Head of caudate nucleus (tissue), 42 donors: ENCODE measurements at places on chromosomes 6 and 20.

- no peak for DNase-seq
Observed at GRCh38 chr6:119186490-119186889, 108.0 kb upstream of the FAM184A start.

- DNase-seq, result peak; percentile 60
Observed at GRCh38 chr20:63351811-63352591, 9.1 kb downstream of the CHRNA4 start.

- peak; percentile 98 for DNase-seq
Observed at GRCh38 chr6:134174672-134175531, 122.5 kb upstream of the SLC2A12 start.

DNA sequence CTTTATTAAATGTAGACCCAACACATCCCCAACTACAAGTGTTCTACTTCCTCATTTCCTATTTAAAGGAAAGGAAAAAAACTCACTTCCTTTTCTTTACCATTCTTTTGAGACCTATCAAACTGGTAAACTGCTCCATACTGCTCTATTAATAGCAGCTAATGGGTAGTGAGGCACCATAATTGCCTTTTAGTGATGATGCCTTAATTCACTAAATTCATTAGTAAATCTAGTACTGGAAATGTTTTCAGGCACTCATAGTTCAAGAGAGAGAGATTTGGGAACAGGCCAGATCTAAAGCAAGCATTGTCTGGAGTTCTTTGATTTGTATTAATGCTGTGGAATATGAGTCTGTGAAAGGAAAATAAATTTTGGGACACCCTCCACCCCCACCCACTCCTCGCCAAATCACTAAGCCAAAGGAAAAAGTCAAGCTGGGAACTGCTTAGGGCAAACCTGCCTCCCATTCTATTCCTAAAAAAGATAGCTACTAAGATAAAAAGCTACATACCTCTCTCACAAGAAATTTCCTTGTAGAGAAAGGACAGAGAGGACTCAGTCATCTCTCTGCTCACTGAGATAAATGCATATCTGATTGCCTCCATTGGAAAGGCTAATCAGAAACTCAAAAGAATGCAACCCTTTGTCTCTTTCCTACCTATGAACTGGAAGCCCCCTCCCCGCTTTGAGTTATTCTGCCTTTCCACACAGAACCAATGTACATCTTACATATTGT is 13.6 kb upstream of the IBTK start:
- DNase-seq, result no peak

DNA sequence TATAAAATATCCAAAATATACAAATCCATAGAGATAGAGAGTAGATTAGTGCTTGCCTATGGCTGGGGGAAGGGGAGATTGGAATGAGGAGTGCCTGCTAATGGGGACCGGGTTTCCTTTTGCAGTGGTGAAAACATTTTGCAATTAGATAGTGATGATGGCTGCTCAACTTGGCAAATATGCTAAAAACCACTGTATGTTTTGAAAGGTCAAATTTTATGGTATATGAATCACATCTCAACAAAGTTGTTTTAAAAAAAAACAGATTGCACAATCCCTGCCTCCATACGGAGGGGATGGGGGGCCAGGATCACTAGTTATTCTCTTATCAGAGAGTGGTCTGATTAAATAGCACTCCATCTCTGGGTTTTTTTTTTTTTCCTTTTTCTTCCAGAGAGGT is 76.9 kb upstream of the RIPOR2 start:
- no peak for DNase-seq

GRCh38 chr6:113018351-113019151 is 671.4 kb downstream of the RFPL4B start:
- no peak for DNase-seq

DNA sequence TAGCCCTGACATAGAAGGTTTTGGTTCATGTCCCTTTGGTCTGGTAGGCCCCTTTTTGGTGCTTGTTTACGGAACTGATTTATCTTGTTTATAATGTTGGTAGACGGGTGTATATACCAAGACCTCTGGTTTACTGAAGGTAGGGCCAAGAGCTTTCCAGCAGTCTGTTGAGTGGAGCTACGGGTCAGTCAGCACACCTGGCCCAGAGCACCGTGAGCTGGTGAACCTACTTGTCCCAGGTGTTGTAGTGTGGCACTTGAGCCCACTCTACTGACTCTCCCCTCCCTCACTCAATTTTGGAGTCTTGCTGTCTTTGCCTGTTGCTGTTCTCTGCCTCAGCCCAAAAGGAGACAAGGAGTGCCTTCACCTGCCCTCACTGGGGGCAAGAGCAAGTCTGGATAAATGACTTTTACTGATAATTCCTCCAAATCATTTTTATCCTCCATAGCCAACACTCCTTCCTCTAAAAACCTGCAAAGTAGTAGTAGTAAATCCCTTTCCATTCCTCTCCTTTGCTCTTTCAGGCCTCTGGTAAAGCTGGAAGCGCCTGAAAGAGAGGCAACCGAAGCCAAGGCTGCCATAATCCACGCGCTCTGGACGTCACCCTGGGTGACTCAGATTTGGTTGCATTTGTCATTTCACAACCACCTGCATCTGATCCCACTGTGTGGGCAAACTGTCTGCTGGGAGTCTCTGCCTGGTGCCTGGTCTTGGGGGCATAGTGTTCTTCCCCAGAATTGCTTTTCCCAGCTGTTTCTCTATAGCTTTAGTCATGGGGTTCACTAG is 22.2 kb downstream of the RREB1 start:
- DNase-seq, result no peak

DNA sequence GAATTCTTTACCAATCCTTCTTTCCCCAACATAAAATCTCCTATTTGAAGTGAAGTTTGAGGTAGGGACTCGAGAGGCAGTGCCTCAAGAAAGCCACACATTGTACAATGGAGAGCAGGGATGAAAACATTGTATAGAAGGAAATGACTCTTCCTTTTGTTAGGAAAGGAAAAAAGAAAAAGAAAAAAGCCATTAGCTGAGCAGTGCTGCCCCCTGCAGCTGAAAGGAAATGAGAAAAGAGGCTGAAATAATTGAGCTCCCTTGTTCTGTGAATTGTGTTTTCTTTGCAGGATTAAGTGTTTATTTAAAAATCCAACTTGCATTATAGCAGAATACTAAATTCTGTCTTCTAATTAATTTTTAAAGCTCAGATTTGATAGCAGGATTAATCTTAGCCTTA is 162.9 kb upstream of the SASH1 start:
- peak; percentile 61 for DNase-seq

DNA sequence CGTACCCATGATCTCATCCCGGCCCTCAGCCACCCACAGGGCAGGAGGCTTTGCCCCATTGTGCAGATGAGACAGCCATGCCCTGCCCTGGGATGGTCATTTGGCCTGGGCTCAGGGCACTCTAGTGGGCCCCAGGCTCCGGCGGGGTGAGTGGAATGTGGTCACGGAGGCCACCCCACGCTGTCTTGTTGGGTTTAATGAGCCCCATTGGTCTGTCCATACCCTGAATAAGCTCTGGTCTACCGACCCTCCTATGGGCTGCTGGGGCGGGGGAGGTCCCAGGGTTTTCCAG is 50.6 kb downstream of the FGD2 start:
- DNase-seq, result no peak

- peak; percentile 20 for DNase-seq
Observed at GRCh38 chr20:6765469-6766058, 1.9 kb upstream of the BMP2 start.

DNA sequence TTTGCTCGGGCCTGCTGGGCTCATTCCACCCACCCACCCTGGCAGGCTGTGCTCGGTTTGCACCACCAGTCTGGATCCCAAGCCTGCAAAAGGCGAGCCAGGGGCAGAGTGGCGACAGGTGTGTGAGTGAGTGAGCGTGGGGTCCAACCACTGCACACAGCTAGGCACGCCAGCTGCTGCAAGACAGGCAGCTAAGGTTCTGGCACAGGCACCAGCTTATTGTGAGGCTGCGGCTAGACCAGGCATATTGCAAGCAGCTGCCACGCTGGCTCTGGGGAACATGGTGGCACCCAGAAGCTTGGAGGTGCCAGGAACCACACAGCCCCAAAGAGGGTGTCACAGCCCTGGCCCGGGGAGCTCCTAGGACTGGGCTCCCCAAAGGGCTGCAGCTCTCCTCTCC is 205.1 kb downstream of the ANKRD60 start:
- DNase-seq, result no peak

DNA sequence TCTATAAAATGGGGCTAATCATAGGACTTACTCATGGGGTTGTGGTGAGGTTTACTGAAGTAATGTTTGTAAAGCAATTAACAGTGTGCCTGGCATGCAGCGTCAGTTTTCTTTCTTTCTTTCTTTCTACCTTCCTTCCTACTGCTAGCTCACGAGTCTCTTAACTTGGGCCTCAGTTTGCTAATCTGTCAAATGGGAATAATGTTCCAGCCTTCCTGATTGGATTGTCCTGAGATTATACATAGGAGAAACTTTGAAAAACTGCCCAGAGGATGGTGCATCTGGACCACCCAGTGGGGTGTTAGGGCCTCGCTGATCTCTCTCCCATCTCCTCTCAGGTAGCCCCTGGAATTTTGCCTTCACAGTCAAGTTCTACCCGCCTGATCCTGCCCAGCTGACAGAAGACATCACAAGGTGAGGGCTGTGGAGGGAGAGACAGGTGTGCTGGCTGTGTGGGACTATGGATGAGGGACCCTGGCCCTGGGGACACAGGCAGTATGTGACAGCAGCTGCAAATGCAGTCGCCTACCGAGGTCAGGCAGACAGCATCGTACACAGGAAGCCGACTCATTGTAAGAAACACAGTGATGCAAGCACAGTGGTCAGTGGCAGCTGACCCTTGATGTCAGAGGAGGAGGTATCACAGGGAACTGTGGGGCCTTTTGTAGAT is 27.5 kb downstream of the EPB41L1 start:
- no peak for DNase-seq

DNA sequence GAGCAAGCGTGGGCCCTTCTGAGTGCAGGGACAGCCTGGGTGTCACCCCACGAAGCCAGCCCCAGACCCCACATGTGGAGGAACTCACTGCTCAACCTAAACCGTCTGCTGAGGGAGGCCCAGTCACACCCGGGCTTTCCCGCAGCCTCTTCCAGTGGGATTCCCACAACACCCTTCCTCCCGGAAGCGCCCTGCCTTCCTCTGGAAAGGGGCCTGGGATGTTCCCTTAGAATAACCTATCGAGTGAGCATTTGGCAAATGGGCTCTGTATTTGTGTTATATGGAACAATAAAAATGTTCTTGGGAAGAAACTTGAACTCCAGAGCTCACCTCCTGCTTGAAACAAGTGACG is 100.0 kb upstream of the DUSP22 start:
- DNase-seq, result no peak

DNA sequence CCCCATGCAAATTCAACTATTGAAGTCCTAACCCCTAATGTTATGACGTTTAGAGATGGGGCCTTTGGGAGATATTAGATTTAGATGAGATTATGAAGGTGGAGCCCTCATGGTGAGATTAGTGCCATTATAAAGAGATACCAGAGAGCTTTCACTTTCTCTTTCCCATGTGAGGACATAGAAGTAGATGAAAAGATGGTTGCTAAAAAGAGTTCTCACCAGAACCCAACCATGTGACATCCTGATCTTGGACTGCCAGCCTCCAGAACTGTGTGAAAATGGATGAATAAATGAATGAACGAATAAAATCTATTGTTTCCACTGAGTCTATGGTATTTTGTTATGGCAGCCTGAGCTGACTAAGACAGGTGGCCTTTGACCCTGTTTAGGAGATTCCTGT is 50.6 kb upstream of the FBXO30 start:
- no peak for DNase-seq

- DNase-seq, result no peak
Observed at GRCh38 chr6:158697811-158698210, 48.0 kb downstream of the SYTL3 start.

- peak; percentile 42 for DNase-seq
Observed at GRCh38 chr6:64012351-64013001, 376.9 kb downstream of the PHF3 start.

- DNase-seq, result no peak
Observed at GRCh38 chr6:143744551-143745165, 66.9 kb downstream of the PHACTR2 start.

- no peak for DNase-seq
Observed at GRCh38 chr6:154301086-154301625, 55.4 kb downstream of the IPCEF1 start.

GRCh38 chr20:49450281-49450721 is 32.2 kb downstream of the KCNB1 start:
- peak; percentile 15 for DNase-seq

DNA sequence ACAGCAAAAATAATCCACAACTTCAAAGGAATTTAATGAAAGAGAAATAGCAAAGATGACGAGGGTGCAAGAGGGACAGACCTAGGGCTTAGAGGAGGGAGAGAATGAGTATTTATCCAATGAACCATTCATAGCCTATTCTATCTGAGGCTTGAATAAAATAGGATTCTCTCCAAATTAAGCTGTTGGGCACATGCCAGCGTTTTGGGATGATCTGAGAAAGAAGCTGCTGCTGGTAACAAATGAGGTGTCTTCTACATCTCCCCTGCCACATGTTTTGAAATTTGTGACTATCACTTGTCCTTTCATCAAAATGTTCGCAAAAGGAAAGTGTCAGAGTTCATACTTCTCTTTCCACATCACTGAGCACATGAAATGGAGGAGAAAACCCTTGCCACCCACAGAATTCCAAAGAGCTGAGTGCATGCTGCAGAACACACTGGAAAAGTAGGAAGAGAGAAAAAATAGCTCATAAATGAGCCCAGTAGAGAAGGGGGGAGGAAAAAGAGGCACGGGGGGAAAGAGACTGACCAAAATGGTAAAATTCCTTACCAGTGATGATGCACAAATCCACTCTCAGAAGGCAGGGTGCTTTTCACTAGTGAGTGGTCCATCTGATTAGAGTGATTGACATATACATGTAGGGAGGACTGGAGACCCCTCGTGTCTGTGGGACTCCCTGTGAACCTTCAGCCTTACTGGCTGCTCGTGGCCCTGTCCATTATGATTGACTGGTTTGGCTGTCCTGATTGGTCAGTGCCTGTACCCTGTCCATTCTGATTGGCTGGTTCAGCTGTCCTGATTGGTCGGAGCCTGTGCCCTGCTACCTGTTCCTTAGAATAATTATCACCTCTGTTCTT is 180.5 kb downstream of the OGFRL1 start:
- no peak for DNase-seq

DNA sequence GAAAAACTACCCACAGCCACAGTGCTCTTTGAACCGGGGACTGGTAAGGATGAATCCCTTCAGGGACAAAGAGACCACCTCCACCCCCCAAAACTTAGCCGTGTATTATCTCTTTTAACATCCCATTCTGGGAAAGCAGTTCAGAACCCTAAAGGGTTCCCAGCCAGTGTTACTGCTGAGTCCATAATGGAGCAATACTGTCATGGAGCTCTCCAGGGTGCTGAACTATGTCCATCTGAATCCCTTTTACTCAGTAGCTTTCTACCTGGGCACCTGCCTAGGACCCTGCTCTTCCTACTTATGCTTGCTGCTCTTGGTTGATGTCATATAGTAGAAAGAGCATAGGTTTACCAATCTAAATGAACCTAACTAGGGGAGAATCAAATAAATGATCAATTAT is 22.3 kb upstream of the SAYSD1 start:
- no peak for DNase-seq

- no peak for DNase-seq
Observed at GRCh38 chr20:46717818-46718541, 8.5 kb downstream of the SLC2A10 start.
